ENCODE measurements at places on chromosomes 6 and 20.
A peak's percentile ranks its signal among the peaks of the same experiment; 100 is the strongest.

GRCh38 chr20:62517901-62518610 lies 42.3 kb upstream of the GATA5 start:
- DNase-seq = no peak

- no peak for DNase-seq
Measured at GRCh38 chr6:110946498-110946897, 12.0 kb upstream of the GTF3C6 start.

DNA sequence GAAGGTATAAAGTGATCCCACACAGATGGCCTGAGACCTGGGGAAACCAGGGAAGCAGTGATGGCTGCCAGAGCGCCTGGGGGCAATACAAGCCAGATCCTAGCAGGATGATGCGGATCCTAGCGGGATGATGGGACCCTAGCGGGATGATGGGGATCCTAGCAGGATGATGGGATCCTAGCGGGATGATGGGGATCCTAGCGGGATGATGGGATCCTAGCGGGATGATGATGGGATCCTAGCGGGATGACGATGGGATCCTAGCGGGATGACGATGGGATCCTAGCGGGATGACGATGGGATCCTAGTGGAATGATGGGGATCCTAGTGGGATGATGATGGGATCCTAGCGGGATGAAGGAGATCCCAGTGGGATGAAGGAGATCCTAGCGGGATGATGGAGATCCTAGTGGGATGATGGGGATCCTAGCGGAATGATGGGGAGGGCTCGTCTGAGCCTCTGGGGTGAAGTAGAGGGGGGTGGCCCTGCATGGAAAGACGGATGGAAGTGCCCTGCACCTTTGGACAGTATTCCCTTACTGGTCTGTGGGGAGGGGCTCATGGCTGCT lies 44.2 kb upstream of the CDH22 start:
- DNase-seq = no peak

- DNase-seq = peak; percentile 74
Measured at GRCh38 chr20:45934046-45934585, 367 bp upstream of the PCIF1 start.

DNA sequence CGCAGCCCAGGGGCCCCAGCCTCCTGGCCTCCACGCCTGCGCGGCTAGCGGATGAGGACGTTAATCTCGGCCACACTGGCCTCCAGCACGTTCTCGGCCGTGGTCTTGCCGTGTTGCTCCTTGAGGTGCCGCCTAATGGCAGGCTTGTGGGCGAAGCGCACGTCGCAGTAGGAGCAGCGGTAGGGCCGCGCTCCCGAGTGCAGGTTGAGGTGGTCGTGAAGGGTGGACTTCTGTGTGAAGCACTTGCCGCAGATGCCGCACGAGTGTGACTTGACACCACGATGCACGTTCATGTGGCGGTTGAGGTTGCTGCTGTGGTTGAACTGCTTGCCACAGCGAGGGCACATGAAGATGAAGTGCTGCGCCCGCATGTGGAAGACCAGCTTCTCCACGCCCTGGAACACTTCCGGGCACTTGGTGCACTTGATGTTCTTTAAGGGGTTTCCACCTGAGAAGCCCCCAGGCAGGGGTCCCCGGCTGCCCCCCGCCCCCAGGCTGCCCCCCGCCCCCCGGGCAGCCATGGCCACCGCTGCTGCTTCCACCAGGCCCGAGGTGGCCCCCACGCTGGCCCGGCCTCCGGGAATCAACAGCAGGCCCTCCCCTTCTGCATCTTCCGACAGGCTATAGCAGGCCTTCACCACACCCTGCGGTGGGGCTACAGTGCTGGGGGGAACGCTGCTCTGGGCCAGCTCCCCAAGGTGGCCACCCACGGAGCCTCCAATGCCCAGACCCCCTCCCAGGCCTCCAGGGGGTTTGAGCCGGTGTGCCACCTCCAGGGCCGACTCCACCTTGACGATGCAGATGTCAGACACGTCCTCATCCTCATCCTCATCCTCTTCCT lies 1.8 kb downstream of the ZBTB12 start:
- DNase-seq = no peak

GRCh38 chr6:75601304-75602245 lies at the start of gene SENP6:
TSS of gene SENP6 (plus strand) at chr6:75601880. CDS start at chr6:75602525, 645 bp downstream.
- DNase-seq = peak; percentile 63

- DNase-seq = peak; percentile 53
Measured at GRCh38 chr6:146546443-146547043, 2.9 kb downstream of the RAB32 start.

GRCh38 chr6:13711324-13711732 lies 307 bp downstream of the RANBP9 start:
- DNase-seq = no peak

DNA sequence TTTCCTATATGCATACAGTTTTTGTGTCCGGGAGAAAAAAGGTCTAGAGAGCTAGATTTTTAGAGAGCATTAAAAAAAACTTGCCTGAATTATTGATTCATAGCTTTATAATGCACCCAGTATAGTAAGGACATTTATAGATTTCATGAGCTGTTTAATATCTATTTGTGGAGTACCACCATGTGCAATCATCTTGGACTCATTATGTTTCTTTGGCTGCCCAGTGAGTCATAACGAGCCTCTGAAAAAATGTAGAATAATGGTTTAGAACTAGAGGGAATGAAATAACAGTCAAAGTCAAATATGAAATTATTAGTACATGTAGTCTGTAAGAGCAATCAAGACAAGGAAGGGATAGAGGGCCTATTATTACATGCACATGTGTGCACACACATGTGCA lies 350.0 kb downstream of the CD83 start:
- no peak for DNase-seq

GRCh38 chr6:100455230-100456124 lies 9.2 kb downstream of the SIM1 start:
- DNase-seq = no peak

GRCh38 chr6:143745166-143746133 lies 67.7 kb downstream of the PHACTR2 start:
- DNase-seq = no peak

- no peak for DNase-seq
Measured at GRCh38 chr6:69871107-69871506, 4.8 kb downstream of the COL19A1 start.

DNA sequence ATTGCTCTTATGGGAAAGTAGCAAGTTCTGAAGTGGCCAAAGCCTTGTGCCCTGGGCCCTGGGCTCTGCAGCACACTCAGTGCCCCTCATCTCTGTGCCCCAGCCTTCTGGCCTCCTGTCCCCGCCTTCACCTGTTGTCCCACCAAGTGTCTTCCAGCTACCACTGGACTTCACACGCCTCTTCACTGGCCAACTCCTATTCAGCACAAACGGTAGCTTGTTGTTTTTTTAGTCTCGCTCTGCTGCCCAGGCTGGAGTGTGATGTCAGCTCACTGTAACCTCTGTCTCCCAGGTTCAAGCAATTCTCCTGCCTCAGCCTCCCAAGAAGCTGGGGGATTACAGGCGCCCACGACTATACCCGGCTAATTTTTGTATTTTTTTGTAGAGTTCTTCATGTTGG lies 4.8 kb downstream of the CCHCR1 start:
- no peak for DNase-seq

GRCh38 chr6:168535711-168536110 lies 94.7 kb downstream of the SMOC2 start:
- no peak for DNase-seq

GRCh38 chr6:132114201-132114825 lies 163.1 kb upstream of the CCN2 start:
- DNase-seq = no peak

DNA sequence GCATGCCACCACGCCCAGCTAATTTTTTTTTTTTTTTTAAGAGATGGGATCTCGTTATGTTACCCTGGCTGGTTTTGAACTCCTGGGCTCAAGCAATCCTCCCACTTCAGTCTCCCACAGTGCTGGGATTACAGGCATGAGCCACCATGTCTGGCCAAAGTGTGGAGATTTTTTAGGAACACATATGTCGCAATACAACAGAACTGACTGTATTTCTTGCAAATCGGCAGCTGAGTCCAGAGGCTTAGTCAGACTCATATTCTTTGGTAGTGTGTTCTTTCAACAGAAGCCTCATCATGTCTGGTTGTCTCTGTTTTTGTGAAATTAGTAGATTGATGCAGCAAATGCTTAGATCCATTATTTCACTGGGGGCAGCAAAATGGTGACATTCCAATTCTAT lies 23.9 kb upstream of the CD164 start:
- DNase-seq = no peak

- DNase-seq = no peak
Measured at GRCh38 chr20:40810332-40811000, 121.4 kb upstream of the MAFB start.

GRCh38 chr20:14207591-14207990 lies 129.8 kb downstream of the FLRT3 start:
- DNase-seq = no peak

GRCh38 chr20:32965581-32966373 lies 38.5 kb downstream of the SUN5 start:
- no peak for DNase-seq

- DNase-seq = no peak
Measured at GRCh38 chr6:155996151-155996550, 540.5 kb upstream of the NOX3 start.

GRCh38 chr6:130575971-130576370 lies 210.2 kb downstream of the TMEM200A start:
- DNase-seq = no peak

DNA sequence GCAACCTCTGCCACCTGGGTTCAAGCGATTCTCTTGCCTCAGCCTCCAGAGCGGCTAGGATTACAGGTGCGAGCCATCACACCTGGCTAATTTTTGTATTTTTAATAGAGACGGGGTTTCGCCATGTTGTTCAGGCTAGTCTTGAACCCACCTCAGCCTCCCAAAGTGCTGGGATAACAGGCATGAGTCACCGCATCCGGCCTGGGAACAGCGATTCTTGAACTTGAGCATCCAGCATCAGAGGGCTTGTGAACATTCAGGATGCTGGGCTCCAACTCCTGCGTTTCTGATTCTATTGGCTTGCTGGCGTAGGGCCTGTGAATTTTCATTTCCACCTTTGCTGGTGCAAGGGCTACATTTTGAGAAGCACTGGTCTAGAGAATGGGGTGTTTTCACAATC lies 24.5 kb upstream of the PIM1 start:
- DNase-seq = no peak

GRCh38 chr20:24604966-24605665 lies 135.7 kb downstream of the SYNDIG1 start:
- DNase-seq = no peak

GRCh38 chr6:72288592-72288991 lies 333.3 kb upstream of the KCNQ5 start:
- no peak for DNase-seq

GRCh38 chr6:43076464-43077332 lies 584 bp downstream of the PTK7 start:
- DNase-seq = no peak

GRCh38 chr6:88499436-88499835 lies 333.3 kb upstream of the CNR1 start:
- DNase-seq = no peak

DNA sequence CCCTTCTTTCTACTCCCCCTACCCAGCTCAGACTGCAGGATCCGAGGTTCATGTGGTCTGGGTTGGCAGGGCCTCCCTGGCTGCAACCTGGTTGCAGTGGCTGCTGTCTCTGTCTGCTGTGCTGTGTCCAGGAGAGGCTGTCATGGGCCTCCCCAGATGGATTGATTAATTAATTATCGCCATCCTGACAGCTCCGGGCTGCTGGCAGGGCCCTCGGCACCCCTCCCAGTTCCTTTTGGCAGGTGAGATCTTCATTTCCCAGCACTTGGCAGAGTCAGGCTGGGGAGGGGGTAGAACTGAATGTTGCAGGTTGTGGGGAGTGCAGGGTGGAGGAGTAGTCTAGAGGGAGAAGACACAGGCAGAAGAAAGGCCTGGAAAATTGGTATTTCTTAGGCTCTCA lies 56.7 kb upstream of the ZFAND3 start:
- DNase-seq = no peak

GRCh38 chr6:12791371-12791770 lies 74.8 kb downstream of the PHACTR1 start:
- DNase-seq = no peak

DNA sequence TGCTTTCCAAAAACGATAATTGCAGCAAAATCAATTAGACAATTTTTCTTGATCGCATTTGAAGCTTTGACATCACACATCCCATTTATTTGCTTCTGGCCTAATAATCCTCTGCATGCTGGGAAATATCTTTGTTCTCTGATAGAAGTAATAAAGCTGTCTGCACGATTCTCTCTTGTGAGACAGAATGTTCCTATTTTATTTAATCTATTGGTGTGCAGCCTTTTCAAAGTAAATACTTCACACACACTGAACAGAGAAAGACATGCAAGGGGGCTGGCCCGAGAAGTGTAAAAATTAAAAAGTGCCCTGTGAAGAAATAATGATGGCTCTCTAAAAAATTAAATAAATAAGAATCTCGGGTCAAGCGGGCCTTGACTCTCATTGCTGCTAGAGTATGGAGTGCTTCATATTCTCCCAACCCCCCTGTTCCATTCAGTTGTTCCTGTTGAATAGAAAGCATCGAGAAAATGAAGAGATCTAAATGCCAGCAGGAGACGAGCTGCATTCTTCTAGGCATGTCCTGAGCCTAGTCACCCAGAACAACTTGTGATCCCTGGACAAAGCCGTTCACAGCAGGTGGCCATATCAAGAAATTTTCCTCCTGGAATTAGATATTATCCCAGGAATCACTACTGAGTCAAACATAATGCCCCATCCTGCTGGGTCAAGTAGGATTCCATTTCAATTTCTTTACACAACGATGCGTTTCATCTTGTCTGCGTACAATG lies 625.9 kb upstream of the EPHA7 start:
- no peak for DNase-seq

DNA sequence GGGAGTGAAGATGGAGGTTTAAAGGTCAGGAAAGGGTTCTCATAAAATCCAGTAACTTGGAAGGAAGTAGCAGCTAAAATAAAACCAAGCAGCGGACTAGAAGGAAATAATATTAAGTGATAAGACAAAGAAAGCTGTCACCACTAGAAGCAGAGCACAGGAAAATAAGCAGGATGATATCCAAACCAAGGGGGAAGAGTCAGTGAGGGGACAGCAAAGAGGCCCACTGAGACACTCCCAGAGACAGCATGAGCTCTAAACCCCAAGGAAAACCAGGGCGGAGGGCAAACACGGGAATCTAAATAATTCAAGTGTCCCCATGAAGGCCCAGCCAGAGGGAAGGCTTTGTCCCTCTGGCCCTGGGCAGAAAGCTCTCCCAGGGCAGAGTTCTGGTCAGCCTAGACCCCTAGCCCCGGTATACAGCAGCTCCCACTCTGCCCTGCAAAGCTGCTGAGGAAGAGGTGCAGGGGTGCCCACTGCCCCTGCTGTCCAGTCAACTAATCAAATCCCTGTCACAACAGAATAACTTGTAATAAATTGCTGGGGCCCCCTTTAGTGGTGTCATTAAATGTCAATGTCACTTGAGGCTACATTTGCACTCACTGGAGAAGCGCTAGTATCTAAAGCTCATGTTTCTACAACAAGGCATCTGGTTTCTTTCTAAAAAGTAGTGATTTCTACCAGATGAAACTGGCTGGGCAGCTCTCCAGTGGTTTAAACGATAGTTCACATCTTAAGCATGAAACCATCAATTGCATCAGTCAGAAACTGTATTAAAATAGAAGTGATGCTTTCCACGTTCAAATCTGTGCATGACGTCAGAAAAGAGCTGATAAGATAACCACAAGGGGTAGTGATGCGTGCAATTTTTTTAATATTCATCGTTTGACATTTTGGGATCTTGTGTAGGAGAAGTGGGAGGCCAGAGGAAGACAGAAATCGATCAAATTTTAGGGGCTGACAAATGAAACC lies 13.6 kb downstream of the PDE10A start:
- DNase-seq = no peak

GRCh38 chr6:10418361-10418861 lies 3.5 kb upstream of the TFAP2A start:
- DNase-seq = no peak
